ENCODE measurements at places on chromosomes 6 and 20.

GRCh38 chr20:41287327-41287726 lies 30.2 kb downstream of the ZHX3 start:
- DNase-seq, result no peak

GRCh38 chr6:155183095-155183494 lies 80.7 kb upstream of the CLDN20 start:
- no peak for DNase-seq

- no peak for DNase-seq
Measured at GRCh38 chr6:89828988-89829471, 650 bp upstream of the CASP8AP2 start.

- no peak for DNase-seq
Measured at GRCh38 chr6:9647599-9647998, 767.3 kb downstream of the TFAP2A start.

DNA sequence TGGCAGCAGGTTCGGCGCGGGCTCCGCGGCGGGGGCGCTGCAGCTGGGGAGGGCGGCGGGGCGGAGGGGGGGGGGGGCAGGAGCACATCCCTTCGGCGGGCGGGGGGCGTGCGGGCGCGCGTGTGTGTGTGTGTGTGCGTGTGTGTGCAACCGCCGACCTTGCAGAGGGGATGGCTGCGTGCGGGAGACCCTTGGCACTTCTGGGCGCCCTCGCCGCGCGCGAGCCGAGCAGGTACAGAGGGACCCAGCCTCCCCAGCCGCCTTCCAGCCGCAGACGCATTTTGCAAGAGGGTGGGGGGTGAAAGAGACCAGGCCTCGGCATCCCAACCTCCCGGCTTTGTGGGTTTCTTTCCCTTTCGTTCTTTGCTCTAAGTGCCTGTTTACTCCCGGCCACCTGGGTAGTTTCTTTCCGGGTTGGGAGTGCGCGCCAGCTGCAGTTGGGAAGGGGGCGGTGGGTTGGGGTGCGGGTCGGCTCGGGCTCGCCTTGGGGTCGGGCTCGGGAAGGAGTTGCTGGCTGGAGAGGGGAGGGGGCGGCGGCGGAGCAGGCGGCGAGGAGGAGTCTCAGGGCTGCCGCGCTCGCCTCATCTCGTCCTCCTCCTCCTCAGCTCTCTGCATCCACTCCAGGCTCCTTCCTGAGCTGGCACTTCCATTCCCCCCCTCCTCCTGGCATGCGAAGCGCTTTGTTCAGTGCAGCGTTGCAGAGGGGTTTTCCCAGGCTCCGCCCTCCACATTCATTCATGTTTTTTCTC lies 620 bp downstream of the HIVEP1 start:
- DNase-seq, result peak; percentile 71

DNA sequence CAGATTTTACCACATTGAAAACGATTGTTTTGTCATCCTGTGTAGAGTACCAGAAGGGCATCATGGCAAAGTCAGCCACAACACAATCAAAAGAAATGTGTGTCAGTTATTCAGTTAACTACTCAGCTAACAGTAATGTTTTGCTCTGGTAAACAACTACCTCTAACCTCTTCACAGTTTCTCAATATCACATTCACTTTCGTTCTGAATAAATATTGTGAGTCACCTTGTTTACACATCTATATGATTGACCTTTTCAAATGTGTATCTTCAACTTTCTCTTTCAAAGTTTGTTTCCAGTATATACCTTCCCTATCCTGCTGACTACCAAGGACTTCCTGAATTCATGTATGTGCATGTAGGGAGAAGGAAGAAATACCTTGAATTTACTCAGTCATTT lies 216.6 kb upstream of the UFL1 start:
- DNase-seq, result no peak

DNA sequence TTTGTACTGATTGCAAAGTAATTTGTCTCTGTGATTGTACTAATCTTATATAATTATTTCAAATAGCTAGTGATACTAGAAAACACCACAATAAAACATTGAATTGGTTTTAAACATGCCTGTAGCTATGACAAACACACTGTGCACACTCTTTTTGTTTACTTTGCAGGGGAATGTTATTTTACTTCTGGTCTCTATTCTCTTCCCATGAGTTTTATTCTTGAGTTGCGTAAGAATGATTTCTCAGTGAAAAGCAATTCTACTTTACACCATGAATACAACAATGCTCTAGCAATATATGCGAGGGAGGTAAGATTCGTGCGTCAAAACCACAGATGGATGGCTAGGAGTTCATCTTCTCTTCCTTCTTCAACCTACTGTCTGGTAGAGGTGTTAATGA lies 68.4 kb upstream of the PHACTR1 start:
- DNase-seq, result no peak

- no peak for DNase-seq
Measured at GRCh38 chr6:34095741-34096140, 50.1 kb downstream of the GRM4 start.

Data from stimulated activated CD4-positive, alpha-beta T cell treated with anti-CD3 and anti-CD28 coated beads, Interleukin-12 subunit alpha, Interleukin-12 subunit beta, amount 100 ng/mL, for 24 hours (primary cell).